ENCODE measurements at places on chromosomes 6 and 20.
A peak's percentile ranks its signal among the peaks of the same experiment; 100 is the strongest.

DNA sequence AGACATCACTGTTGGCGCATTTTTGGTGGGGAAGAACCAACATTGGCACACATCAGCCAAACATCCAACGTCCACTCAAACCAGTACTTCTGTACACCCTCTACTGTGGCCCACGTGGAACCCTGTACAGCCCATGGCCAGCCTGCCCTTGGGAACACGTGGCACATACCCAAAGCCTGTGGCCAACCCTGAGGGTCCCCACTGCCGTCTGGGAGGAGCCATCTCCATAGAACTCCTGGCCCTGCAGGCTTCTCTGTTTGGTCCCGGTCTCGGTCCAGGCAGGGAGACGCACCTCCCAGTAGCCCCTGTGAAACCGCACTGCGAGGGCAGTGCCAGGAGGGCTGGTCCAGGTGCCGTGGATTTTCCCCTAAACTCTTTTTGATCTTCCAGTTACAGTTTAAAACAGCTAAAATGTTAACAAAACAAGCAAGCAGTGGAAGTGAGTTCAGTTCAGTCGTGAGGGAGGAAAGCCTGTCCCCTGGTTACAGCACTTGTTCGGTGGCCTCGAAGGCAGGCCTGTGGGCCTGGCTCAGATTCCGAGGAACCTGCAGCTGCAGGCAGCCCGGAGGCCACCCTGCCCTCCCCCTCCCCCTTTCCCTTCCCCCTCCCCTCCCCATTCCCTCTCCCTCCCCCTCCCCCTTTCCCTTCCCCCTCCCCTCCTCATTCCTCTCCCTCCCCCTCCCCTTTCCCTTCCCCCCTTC, 233.7 kb downstream of the DLL1 start:
- no peak for DNase-seq
- no peak overlapping the region for H3K27ac ChIP-seq
- peaks cover 3% of the 10 kb centered on the region for H3K27me3 ChIP-seq

DNA sequence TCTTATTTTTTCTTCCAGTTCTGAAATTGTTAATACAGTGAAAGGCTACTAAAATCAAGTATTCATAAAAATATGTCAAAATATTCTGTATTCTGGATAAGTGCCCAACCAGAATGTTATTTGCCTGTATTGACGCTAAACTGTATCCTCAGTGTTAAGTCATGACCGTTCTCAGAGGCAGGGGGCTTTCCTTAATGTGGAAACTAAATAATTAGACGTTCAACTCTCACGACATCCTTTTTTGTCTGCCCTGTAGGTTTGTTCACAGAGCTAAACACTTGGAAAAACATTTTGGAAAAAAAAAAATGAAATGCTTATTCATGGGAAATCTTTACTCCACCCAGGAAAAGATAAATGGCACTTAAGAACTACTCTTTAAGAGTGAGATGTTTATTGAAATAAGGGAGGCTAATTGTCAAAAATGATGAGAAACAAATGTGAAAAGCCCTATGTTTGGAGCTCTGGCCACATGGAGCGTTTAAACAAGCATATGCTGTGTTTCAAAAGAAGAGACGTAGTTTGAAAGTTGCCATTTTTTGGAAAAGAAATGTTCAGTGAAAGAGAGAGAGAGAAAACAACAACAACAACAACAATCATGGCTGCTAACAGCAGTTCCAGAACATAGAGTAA, 453.1 kb upstream of the MARCKS start:
- no peaks in the 10 kb centered on the region for H3K27me3 ChIP-seq
- H3K27ac ChIP-seq = no peak overlapping the region
- H3K36me3 ChIP-seq = no peaks in the 10 kb centered on the region
- DNase-seq = no peak

DNA sequence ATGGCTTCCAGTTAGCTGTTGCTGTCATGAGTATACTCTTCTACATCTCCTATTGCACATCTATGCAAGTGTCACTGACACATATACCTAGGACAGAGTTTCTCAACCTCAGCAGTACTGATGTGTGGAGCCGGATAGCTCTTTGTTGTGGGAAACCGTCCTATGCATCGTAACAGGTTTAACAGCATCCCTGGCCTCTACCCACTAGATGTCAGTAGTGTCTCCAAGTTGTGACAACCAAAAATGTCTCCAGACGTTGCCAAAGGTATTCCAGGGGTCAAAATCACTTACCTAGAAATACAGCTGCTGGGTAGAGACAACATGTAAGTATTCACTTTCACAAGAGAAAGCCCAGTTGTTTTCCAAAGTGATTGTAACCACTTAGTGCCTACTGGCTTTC, 637.6 kb downstream of the RNF144B start:
- no peak overlapping the region for H3K27ac ChIP-seq
- H3K27me3 ChIP-seq = no peaks in the 10 kb centered on the region
- no peaks in the 10 kb centered on the region for H3K4me1 ChIP-seq
- no peak for DNase-seq
- H3K4me3 ChIP-seq = no peak overlapping the region

GRCh38 chr6:136798044-136798443, 5.8 kb upstream of the MAP3K5 start:
- H3K27ac ChIP-seq = no peak overlapping the region
- DNase-seq = no peak
- peaks cover 5% of the 10 kb centered on the region for H3K4me1 ChIP-seq

DNA sequence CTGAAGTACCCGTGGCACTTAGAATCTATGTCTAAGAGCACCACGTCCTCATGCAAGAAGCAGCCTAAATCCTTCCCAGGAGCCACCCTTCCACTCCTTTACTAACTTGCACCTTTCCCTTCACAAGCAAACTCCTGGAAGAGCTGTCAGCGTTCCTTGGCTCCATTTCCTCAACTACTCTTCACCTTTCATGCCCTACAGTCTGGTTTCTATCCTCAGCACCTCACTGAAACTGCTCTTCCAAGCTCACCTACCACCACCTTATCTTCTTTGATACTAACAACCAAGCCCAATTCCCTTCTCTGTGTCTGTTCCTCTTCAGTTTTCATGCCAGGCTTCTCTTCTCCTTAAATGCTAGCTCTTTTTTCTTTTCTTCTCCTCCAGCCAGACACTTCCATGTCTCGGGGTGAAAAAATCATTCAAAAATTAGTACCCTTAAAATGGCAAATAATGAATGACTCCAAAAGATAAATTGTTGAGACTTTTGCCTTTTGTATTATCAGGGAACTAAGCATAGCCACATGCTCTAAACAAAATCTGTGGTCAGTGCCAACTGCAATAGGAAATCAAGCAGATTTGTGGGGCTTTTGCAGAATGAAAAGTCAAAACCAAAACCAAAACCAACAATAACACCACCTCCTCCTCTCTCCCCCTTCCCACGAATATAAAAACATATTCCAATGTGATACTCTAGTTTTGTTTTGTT, 149.6 kb upstream of the KCNK16 start:
- no peak for DNase-seq
- H3K27me3 ChIP-seq = no peaks in the 10 kb centered on the region
- peaks cover 10% of the 10 kb centered on the region for H3K4me1 ChIP-seq
- H3K27ac ChIP-seq = no peak overlapping the region
- H3K36me3 ChIP-seq = no peaks in the 10 kb centered on the region

- no peaks in the 10 kb centered on the region for H3K36me3 ChIP-seq
- H3K27me3 ChIP-seq = peaks cover 10% of the 10 kb centered on the region
- no peak overlapping the region for H3K4me3 ChIP-seq
- H3K4me1 ChIP-seq = no peaks in the 10 kb centered on the region
- H3K27ac ChIP-seq = no peak overlapping the region
Measured at GRCh38 chr6:150333585-150333941, 35.2 kb upstream of the IYD start.

GRCh38 chr6:9540126-9540525, 874.7 kb downstream of the TFAP2A start:
- no peaks in the 10 kb centered on the region for H3K4me1 ChIP-seq
- H3K27ac ChIP-seq = no peak overlapping the region
- H3K36me3 ChIP-seq = no peaks in the 10 kb centered on the region
- no peak overlapping the region for H3K4me3 ChIP-seq
- no peaks in the 10 kb centered on the region for H3K27me3 ChIP-seq
- DNase-seq = no peak

GRCh38 chr6:105646391-105646867, 243.5 kb upstream of the PREP start:
- peaks cover 49% of the 10 kb centered on the region for H3K27me3 ChIP-seq
- peak; percentile 47 for DNase-seq
- peak overlapping the region; percentile 37 for H3K4me3 ChIP-seq

- no peaks in the 10 kb centered on the region for H3K36me3 ChIP-seq
- no peak for DNase-seq
- H3K27ac ChIP-seq = no peak overlapping the region
- peak overlapping the region; percentile 61 for H3K4me3 ChIP-seq
- H3K27me3 ChIP-seq = peaks cover 55% of the 10 kb centered on the region
Measured at GRCh38 chr6:151326116-151326825, 65.1 kb downstream of the ZBTB2 start.

- H3K4me1 ChIP-seq = no peaks in the 10 kb centered on the region
- no peak for DNase-seq
- H3K27me3 ChIP-seq = no peaks in the 10 kb centered on the region
- no peak overlapping the region for H3K27ac ChIP-seq
Measured at GRCh38 chr20:45874576-45874975, 6.5 kb upstream of the ZSWIM1 start.

DNA sequence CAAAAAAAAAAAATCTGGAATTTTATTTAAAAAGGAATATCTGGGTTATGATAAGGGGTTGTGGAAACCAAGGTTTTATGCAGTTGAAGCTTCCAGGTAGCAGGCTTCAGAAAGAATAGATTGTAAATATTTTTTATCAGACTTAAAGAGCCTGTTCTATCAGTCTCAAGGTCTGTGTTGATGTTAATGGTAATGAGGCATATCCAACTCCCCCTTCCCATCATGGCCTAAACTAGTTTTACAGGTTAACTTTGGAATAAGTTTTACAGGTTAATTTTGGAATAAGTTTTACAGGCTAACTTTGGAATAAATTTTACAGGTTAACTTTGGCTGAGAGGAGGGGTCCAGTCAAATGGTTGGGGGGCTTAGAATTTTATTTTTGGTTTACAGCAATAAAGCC, 92.4 kb downstream of the CD24 start:
- no peak for DNase-seq
- no peak overlapping the region for H3K4me3 ChIP-seq
- H3K36me3 ChIP-seq = no peaks in the 10 kb centered on the region
- H3K4me1 ChIP-seq = no peaks in the 10 kb centered on the region
- H3K27ac ChIP-seq = no peak overlapping the region

GRCh38 chr6:135830452-135830881, 21.0 kb upstream of the PDE7B start:
- H3K27me3 ChIP-seq = peaks cover 4% of the 10 kb centered on the region
- no peaks in the 10 kb centered on the region for H3K4me1 ChIP-seq
- no peak overlapping the region for H3K4me3 ChIP-seq
- no peak overlapping the region for H3K27ac ChIP-seq

DNA sequence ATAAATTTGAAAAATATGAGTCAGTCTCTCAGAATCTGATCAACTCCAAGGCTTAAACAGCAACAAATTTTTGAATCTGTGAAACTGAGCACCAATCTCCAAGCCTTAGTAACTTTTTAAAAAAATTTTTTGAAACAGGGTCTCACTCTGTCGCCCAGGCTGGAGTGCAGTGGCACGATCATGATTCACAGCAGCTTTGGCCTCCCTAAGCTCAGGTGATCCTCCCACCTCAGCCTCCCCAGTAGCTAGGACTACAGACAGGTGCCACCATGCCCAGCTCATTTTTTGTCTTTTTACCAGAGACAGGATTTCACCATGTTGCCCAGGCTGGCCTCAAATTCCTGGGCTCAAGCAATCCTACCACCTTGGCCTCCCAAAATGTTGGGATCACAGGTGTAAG, 207.9 kb upstream of the TCF21 start:
- H3K36me3 ChIP-seq = no peaks in the 10 kb centered on the region
- no peak for DNase-seq
- H3K4me3 ChIP-seq = no peak overlapping the region
- no peak overlapping the region for H3K27ac ChIP-seq

DNA sequence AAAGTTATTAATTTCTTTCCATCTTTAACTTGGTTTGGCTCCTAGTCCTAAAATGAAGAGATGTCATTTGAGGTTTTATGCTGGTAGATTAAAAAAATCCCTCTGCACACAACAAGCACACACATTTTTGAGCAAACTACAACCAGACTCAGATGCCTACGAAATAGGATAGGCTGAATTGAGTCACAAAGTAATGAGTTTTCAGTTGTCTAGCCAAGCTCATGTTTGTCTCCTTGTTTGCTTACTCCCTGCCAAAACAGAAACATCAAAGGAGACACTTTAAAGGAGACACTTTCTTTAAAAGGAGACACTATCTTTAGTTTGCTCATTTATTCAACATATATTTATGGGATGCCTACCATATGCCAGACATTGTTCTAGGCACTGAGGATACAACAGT, 56.2 kb downstream of the TPBG start:
- DNase-seq = no peak
- H3K27ac ChIP-seq = no peak overlapping the region
- no peaks in the 10 kb centered on the region for H3K4me1 ChIP-seq
- H3K36me3 ChIP-seq = no peaks in the 10 kb centered on the region
- no peak overlapping the region for H3K4me3 ChIP-seq

DNA sequence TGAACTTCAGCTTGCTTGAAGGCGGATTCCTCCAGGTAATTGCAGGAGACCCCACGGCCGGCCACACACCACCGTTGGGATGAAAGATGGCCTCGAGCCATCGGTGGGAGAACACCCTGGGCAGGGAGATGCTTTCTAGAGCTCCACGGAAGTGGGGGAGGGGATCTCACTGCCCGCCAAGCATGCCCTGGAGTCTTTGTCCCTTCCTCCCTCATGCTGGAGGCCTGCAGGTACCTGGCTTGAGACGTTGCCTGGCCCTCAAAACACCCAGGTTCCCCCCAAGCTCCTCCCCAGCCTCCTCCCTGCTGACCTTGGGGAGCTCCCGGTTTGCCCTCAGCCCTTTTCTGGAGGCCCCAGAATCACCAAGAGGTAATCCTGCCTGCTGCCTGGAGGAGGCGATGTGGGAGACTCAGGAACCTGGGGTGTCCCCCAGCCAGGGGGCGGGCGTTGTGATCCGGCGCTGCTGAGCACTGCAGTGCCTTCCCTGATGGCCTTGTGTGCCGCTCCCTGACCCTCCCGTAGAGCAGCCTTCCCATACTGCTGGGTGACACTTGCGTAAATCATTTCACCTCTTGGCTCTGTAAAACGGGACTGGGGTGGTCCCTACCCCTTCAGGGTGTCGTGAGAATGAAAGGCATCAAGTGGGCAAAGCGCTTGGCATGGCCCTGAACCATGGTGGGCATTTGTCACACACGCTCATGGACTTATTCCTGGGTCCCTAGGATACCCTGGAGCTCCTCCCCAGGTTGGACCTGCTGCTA, 91.4 kb downstream of the CEBPB start:
- H3K4me1 ChIP-seq = no peaks in the 10 kb centered on the region
- DNase-seq = peak; percentile 31
- H3K36me3 ChIP-seq = no peaks in the 10 kb centered on the region
- H3K27ac ChIP-seq = no peak overlapping the region
- no peak overlapping the region for H3K4me3 ChIP-seq

DNA sequence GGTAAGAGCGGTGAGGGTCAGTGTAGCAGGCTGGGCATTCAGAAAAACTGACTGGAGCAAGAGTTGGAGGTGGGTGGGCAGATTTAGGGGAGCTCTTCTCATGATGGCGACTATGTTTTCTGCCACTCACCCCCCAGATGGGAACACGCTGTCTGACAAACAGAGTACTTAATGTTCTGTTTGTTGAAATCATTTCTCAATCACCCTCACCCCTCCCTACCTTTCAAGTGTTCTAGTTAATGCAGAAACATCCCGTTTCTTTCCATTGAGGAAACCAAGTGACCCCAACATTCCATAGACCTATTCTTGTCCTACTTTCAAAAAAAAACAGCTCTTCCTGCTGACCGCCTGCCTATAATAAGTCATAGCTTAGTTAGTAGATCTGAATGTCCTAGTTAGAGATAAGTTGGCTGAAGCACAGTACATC, 132.5 kb upstream of the NEDD9 start:
- H3K27ac ChIP-seq = peak overlapping the region; percentile 93
- H3K4me3 ChIP-seq = no peak overlapping the region
- peaks cover 82% of the 10 kb centered on the region for H3K36me3 ChIP-seq
- no peaks in the 10 kb centered on the region for H3K27me3 ChIP-seq
- no peak for DNase-seq
- peaks cover 86% of the 10 kb centered on the region for H3K4me1 ChIP-seq

All from activated naive CD8-positive, alpha-beta T cell treated with anti-CD3 and anti-CD28 coated beads for 36 hours (primary cell).